ENCODE measurements at places on chromosomes 4 and X. TPM values are rescaled to one million over a fixed set of nuclear protein-coding genes. Genes with fewer than 3 reads are reported as not detected.

Gene FAM184B
- not detected for total RNA-seq

DNA sequence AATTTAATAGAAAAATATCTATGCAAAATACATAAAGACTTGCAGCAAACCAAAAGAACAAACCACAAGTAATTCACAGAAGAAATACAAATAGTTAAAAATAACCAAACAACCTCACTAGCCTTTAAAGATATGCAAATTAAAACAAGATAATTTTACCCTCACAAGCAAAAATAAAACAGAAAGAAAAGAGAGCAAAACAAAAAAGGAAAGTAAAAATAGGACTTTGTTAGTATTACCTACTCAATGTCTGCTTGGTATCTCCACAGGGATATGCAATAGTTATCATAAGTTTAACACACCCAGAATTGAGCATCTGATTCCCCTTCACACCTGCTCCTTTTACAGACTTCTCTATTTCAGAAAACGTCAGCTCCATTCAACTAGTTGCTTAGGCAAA is 737.5 kb upstream of the MAGEB2 start:
- DNase-seq = no peak

Gene HELT
- total RNA-seq = not detected

Gene NUDT11
- total RNA-seq = 14.1 TPM

Gene SYP
- 2.0 TPM for total RNA-seq

- no peak for DNase-seq
Measured at GRCh38 chr4:178102139-178102538, 659.9 kb upstream of the AGA start.

DNA sequence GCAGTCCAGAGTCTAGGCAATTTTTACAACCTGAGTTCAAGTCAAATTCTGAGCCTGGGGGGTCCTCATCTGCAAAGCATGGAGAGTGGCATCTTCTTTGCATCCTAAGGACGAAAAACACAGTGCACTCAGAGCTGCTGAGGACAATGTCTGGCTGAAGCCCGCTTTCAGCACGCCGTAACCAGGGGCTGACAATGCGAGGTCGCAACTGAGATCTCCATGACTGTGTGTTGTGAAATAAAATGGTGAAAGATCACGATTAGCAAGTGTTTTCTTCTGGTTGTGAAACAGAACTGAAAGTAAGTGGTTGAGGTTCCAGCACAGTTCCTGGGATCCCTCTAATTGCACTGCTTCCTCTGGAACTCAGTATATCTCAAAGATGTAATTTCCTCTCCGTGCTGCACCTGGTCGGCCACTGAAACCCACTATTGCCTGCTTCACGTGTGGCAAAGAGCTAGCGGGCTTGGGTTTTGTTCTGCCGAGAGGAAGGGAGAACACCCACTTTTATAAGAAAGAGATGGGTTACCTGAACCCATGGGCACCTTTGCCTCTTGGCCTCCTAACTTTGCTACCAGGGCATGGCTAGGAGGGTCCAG is 7.7 kb upstream of the F11 start:
- DNase-seq = no peak

Gene VCX3A
- total RNA-seq = not detected

DNA sequence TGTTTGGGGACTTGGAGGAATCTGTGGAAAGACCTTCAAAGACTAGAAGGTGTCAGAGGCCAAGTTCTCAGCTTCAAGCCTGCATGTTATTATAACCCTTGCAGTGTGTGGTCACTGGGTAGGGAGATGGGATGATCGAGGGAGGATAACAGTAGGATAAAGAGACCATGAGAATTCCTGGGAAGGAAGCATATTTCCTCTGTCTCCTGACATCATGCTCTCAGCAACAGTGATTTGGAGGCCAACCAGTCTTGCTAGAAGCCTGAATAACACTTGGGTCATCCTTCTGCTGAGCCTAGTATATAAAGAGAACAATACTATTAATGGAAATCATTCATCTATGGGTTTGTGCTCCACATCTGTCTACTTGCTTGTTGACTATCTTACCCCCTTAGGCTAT is 40.9 kb upstream of the ANXA3 start:
- DNase-seq = no peak

Gene NSUN7
- not detected for total RNA-seq

GRCh38 chr4:123304151-123304964 is 92.2 kb upstream of the SPRY1 start:
- DNase-seq = no peak

Gene GALNT7
- total RNA-seq = 119 TPM

DNA sequence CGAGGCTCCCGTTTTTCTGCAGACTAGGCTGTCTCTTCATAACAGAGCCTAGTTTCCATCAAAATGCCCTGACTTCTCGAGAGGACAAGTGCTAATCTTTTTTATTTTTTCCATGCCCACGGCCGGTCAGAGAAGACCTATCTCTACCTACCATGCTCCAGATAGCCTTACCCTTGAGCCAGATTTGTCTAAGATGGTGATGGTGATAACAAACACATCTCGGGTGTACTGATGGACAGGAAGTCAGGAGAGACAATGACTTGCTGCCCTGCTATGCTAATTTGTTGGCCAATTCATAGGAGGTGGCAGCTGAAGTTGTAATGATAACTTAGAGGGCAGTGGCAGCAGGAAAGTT is 42.2 kb upstream of the NKRF start:
- no peak for DNase-seq

DNA sequence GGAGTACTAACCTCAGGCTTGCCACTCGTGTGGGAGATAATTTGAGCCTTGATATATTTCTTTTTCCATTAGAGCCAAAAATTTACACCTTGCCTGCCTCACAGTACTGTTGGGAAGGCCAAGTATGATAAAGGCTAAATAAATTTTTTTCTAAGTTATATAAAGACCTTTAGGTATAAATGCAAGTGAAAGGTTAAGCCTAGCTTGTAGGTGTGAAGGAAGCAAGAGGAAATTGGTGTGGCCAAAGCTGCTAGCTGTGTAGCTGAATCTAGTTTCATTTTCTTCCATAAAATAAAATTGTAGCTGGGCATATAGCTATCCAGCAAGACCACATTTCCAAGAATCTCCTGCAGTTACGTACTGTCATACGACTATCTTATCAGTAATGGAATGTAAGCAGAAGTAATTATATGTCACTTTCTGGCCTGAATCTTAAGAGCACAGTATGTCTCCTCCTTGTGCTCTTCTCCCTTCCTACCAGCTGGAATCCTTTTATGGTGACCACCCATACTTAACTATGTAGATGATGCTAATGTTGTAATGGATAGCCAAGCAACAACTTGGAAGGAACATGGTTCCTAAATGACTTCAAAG is 14.3 kb upstream of the GABRE start:
- no peak for DNase-seq

GRCh38 chr4:163473576-163473975 is at the start of gene TKTL2:
TSS of gene TKTL2 (minus strand) at chr4:163473754. CDS start at chr4:163473734, 20 bp downstream.
- DNase-seq = no peak

Gene MAGEC1
- not detected for total RNA-seq

Gene EDA
- 0.06 TPM for total RNA-seq

- DNase-seq = no peak
Measured at GRCh38 chr4:96120206-96120605, 280.3 kb downstream of the PDHA2 start.

Gene IL15
- total RNA-seq = 8.0 TPM

Gene PAGE2B
- total RNA-seq = not detected

Gene TMEM255A
- 0.17 TPM for total RNA-seq

DNA sequence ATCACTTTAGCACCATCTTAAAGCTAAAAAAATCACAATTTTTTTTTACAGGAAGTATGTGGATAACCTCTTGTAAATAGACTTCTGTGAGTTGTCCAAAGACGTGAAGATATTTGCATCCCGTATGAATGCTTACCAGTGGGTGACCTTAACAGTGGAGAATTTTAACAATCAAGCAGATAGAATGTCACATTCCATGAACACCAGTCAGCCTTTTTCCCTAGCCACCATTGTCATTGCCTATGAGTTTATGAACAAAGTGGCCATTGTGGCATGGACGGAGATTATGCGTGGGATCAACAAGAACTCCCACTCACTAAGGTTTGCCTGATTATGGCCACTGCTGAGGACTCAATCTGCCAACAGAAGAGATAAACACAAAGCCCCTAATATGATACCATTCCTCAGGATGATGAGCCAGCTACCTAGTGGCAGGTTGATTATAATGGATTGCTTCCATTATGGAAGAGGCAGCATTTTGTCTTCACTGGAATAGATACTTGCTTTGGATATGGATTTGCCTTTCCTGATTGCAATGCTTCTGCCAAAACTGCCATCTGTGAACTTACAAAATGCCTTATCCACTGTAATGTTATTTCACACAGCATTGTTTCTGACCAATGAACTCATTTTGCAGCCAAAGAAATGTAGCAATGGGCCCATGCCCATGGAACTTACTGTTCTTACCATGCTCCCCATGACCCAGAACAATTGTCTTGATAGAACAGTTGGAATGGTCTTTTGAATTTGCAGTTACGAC is 830.9 kb upstream of the NDST4 start:
- DNase-seq = no peak

DNA sequence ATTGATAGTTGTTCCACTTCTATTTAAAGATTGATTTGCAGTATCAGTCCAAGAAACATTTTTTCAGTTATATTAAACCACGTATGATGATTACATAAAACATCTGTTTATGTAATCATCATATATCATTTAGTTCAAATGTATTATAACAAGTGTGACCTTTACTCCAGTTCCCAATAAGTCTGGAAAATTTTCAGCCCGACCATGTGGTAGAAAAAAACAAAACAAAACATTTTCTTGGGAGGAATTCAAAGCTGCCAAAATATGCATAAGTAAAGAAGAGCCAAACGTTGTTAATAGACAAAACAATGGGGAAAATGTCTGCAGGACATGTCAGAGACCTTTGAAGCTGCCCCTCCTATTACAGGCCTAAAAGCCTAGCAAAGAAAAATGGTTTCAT is 709.1 kb downstream of the FAT4 start:
- no peak for DNase-seq

DNA sequence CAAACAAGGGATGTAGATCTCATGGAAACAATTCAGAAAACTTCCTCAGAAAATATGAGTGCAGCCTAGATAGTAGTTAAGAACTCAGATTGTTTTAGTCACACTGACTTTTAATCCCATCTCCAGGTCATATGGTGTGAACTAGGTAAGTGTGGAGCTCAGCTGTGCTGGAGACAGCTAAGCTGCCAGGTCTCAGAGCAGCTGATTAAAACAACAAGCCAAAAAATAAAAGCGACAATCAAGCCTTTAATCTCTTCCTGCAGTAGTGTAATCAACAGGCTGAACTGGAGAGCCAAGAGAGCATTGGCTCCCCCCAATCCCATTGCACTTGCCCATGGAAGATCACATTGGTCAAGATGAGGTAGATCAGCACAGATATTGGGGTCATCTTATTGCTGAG is 98.3 kb upstream of the ATOH1 start:
- DNase-seq = no peak

Gene INTS6L
- total RNA-seq = 6.1 TPM

Gene CCDC160
- total RNA-seq = 0.58 TPM

Gene CCSER1
- total RNA-seq = not detected

Gene NOP14
- 23.3 TPM for total RNA-seq

GRCh38 chr4:177569434-177569833 is 127.2 kb upstream of the AGA start:
- DNase-seq = no peak
